ENCODE measurements at places on chromosomes 12 and 14.

DNA sequence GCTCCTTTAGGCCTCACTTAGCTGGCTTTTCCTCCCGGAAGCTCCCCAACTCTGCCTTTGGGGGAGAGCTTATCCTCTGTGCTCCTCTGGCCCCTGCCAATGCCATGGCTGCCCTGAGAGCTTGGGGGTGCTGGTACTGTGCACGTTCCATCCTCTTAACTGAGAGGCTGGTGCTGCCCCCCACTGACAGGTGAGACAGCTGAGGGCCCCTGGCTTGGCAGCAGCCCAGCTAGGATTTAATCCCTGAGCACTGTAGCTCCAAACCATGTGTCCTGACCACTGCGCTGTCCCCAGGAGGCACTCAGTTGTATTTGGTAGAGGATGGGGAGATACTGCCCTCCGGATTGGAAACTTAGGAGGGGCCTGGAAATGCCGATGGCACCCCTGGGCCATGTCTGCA is 46.1 kb downstream of the UBE3B start:
- DNase-seq, result no peak

DNA sequence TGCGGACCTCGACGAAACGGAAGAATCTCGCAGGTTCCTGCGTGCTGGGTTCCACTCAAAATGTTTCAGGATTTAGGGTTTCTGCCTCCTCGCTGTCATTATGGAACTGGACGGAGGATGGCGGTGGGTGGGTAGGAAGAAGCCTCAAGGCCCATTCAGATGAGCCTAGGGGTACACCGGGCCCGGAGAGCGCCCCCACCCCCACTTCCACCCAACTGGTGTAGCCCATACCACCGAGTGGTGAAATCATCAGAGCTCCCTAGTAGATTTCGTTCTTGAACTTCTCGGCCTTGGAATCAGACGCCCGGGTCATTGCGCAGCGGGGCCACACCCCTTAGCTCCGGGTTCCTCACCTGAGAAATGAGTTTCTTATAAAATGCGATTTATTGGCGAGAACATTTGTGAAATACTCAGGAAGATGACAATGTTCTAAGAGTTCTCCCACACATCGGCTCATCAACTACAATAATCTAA is 13.3 kb upstream of the TBX3 start:
- no peak for DNase-seq

- no peak for DNase-seq
These were observed 32.6 kb downstream of the PELI2 start for GRCh38 chr14:56150645-56151345.

- DNase-seq, result no peak
These were observed 572 bp downstream of the EFS start for GRCh38 chr14:23364164-23365035.

- DNase-seq, result no peak
These were observed at the start of gene PITPNM2 for GRCh38 chr12:123150744-123151456. PITPNM2 (minus strand) TSS chr12:123151090; CDS start chr12:123034590, 116,500 bp downstream.

DNA sequence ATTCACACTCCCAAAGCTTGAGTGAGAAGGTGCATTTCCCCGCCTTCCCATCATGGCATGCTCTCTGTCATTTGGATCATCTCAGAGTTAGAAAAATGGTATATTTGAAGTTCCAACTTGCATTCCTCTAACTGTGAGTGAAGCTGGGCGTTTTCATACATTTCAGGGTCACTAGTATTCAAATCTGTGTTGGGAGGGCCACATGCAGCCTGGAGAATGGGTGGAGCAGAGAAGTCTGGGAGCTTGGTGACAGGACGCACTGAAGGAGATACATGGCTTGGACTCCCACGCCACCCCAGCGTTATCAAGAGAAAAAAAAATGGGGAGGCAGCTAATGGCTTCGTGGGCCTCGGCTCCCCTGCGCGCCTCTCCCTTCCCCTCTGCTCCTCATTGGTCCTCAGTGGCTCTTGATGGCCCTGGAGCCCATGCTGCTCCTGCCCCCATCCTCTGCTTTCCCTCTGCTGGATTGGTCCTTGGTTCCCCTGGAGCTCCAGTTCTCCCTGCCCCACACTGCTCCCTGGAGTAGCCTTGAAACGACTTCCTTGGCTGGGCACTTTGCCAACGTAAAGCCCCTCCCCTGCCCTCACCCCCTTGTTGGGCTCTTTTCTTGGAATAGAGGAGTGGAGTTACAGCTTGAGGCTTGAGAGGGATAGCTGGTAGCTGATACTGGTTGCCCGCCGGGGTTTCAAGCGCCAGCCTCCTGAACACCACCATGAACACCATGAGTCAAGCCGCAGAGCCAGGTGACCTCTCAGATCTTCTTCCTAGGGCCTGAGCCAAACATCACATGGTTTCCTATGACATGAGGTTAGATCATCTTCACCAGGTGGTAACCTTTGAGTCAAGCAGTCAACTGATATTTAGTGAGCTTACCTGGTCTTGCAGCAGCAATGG is 139.6 kb downstream of the PRKCH start:
- no peak for DNase-seq

DNA sequence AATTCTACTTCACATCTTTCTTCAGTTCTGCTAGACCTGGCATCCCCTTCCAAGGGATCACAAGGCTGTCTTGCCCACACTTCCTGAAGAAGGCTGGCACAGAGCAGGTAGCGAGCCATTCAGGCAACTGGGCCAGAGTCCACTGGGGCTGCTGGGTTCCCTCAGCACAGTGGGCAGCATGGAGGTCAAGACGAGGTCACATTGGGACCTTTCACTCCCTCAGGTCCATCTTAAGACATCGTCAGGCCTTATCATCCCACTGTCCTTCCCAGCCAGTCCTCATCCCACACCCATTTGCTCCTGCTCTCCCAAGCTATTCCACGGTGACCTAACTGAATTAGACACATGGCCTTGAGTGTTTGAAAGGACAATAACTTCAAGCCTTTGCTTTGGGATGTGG is 143.1 kb upstream of the HIF1A start:
- no peak for DNase-seq

DNA sequence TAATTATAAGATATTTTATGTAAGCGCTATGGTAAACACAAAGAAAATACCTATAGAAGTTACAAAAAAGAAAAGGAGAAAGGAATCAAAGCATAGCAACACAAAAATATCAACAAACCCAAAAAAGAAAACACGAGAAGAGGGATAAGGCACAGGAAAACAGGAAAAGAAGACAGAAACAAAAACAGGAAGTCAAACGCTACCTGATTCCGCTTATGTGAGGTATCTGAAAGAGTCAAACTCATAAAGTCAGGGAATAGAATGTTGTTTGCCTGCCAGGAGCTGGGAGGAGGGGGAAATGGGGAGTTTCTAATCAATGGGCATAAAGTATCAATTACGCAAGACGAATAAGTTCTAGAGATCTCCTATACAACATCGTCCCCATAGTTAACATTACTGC is 39.9 kb upstream of the GPR132 start:
- no peak for DNase-seq

DNA sequence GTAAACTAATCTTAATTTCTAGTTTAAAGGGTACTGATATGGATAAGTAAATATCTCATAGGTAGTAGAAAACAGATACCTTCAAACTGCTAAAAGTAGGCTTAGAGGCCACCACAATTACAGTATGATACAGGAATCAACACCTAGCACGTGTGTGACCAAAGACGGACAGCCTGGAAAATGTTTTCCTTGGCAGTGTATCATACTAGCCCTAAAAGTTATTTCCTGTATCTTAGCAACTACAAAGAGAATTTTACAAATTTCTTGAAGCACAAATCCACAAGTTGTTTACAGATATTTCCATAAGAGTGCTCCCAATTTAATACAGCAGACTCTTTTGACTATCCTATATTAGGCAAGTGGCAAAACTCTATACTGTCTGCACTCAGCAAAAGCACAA is 106.0 kb downstream of the ITPR2 start:
- DNase-seq, result no peak

Data from fibroblast of skin of left biceps (primary cell).